GM23248 (cell line): ENCODE measurements at places on chromosomes 11 and 22. TPM values are rescaled to one million over a fixed set of nuclear protein-coding genes. Genes with fewer than 3 reads are reported as not detected.

- DNase-seq, result no peak
These were observed 6.1 kb downstream of the FBLN1 start for GRCh38 chr22:45508814-45509213.

DNA sequence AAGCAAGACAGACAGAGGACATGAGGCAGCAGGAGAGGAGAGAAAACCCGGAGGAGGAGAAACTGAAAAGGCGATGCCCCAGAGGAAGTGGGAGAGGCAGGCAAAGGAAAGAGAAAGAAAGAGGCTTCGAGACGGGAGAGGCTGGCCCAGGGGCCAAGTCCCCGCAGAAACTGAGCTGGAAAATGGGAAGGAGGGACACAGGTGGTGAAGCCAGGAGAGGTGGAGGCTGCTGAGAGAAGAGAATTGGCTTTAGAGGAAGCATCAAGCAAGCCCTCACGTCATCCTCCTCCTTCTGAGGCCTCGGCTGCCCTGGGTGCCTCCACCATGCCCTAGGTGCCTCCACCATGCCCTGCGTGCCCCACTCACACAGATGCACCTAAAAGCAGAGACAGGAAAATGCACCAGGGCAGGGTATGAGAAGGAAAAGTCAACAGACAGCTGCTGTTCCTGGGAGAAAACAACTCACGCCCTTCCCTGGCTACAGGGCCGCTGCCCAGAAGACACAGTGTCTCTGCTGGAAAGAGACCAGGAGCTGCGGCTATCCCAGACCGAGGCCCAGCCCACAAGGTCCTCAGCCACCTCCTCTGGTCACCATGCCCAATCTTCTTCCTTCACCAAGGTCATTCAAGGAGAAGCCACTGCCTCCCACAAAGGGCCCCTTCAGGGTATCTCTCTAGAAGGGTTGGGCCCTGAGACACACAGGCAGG is 14.3 kb downstream of the FXYD6 start:
- DNase-seq, result no peak

GRCh38 chr11:27921472-27921871 is 186.5 kb downstream of the KIF18A start:
- peak; percentile 51 for DNase-seq

GRCh38 chr11:8403310-8403709 is 139.6 kb upstream of the LMO1 start:
- DNase-seq, result peak; percentile 38

The MMP13 gene
- total RNA-seq, result not detected in 2 replicates
